ENCODE measurements at places on chromosomes 5 and 9.

- DNase-seq, result peak; percentile 64
Observed at GRCh38 chr5:95862671-95863382, 40.3 kb upstream of the GLRX start.

DNA sequence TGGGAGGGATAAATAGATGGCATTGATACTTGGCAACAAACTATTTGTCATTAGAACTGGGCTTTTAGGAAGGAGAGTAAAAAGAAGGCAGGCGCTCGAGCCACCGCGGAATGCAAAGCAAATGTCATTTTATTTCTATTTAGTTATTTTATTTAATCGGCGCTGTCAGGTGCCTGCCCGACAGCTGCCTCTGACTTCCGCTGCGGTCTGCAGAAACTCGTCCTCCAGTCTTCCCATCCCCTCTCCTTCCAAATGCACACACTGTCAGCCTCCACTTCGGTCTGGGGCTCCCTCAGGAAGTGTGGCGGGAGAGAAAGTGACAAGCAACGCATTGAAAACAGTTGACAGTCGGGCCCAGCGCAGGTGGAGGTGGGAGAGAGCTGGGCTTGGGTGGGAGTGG is 29.3 kb downstream of the ASS1 start:
- no peak for DNase-seq

DNA sequence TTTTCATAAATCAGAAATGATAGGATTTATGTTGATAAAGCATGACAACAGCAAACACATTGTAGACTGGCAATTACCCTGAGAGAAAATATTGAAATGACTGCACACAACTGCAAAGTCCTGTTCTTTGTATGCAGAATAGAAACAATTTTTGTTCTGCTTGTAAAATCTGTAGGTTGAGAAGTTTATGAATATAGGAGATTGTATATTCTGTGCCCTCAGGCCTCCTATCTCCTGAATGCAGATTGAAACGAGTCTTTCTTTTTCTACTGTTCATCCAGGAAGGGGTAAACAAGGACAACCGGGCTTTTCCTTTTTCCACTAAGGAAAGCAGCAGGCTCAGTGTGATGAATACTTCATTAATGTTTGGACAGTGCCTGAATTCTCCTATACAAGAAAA is 95.0 kb upstream of the HAPLN1 start:
- no peak for DNase-seq

DNA sequence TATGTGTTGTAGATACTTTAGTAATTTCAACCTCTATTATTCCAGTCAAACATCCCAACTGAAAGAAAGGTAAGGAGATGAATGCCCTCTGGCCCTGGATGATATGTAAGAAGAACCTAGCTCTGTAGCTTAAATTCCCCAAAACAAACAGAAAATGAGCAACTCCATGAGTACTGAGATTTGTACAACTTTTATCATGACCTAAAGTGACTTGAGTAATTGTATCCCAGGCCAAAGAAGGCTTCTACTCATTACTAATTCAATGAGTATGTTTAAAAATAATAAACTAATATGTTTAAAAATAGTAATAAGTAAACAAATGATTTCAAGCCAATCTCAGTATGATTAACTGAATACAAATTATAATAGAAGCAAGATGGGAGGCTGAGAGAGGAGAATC is 414.0 kb upstream of the ACTBL2 start:
- DNase-seq, result no peak

DNA sequence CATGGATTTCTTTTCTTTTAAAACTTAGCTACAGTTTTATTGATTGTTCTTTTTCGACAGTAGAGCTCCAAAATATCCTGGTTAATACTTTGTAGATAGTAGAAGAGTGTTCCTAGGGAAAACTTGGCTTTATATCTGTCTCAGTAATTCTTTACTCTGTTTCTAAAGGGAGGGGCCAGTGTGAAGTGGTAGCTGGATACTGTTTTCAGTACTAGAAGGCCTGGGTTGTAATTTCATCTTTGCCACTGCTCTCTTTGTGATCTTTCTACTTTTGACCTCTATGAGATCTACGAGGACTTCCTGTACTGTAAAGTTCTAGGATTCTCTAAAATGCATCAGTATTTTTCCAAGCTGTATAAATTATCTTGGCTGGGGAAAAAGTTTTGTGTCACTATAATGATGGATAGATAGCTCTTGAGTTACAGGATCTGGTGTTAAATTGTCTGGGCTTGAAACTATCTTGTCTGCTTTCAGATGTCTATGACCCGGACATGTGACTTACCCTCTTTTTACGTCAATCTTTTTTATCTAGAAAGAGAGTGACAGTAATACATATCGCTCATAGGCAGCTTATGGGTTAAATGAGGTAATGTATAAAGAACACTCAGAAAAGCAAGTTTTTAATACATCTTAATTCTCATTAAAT is 53.6 kb downstream of the PRR16 start:
- DNase-seq, result no peak

GRCh38 chr5:34510002-34510401 is 146.1 kb upstream of the RAI14 start:
- DNase-seq, result no peak

DNA sequence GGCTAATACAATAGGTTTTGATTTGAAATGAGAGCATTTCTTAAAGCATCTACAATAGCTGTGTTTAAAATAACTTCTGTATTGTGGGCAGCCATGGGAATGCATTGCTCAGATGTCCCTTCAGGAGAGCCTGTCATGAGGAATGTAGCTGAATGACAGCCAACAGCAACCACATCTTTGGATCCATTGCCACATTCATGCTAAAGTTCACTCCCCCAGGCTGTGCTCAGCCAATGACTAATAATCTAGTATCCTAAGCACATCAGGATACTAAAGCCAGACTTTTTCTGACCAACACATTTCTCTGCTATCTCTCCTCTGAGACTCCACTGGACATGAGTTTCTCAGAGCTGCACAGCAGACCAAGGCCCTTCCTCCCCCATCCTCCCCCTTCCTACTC is 45.5 kb downstream of the HTR1A start:
- DNase-seq, result peak; percentile 2

DNA sequence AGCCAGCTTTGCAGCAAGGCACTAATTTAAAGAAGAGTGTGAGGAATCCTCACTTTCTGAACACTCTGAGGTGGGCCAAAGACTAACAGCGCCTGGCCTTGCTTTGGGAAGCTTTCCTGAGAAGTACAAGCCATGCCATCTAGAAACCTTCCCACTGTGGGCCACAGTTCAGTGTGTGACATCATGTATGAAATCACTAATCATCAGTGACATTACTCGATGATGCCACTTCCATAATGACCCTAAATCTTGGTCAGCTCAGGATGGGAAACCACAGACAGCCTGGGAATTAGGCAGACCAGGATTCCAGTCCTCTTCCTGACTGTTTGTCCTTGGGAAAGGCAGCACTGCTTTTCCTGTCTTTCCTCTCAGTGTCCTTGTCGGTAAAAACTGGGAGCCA is 54.2 kb upstream of the HSPA9 start:
- DNase-seq, result no peak

GRCh38 chr9:111828193-111828592 is 33.5 kb upstream of the SHOC1 start:
- no peak for DNase-seq

DNA sequence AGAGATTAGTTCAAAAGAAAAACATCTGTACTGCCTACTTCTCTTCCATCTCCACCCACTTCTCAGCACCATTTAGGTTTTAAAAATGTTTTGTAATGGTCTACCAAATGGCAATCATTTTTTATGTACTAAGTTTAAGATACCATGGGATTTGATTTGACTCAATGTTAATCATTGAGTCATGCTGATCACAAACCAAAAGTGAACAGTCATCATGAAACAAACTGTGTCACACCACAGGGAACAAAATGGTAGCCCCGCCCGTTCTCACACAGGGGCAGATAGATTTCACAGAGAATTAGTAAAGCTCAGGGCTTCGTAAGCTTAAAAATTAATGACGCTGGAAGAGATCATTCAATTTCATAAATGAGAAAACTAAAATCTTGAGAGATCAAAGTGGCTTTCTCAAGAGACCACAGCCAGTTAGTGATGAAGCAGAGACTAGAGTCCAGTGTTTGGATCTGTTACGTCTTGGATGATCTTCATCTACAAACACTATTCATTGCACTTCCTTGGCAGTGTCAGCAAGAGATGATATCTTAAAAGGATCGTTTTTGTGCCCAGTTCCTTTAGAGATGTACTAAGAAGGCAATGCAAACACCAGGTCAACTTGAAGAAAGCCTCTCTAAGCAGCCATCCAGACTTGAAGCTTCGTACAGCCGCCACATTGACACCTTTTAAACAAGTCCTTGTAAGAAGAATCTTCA is 33.9 kb upstream of the TRIO start:
- DNase-seq, result peak; percentile 44

DNA sequence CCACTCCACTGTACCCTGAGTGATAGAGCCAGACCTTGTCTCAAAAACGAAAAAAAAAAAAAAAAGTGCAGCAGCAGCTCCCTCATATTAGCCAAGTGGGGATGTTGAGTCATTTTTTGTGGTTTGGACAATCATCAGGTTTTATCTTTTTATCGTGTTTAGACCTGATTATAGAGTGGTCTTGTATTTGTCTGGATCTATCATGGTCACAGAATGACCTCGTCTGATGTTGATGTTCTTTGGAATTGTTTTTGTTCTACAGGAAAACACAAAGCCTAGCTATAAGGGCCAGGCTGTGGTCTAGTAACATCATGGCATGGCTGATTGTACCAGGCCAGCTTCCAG is 1.6 kb upstream of the FBXW11 start:
- no peak for DNase-seq

- no peak for DNase-seq
Observed at GRCh38 chr5:141914199-141914743, 9.4 kb upstream of the DELE1 start.

GRCh38 chr5:137565450-137565849 is 66.3 kb upstream of the SPOCK1 start:
- no peak for DNase-seq

- no peak for DNase-seq
Observed at GRCh38 chr5:89133129-89133528, 250.1 kb upstream of the MEF2C start.

GRCh38 chr5:169695025-169695625 is 58.0 kb downstream of the DOCK2 start:
- no peak for DNase-seq

GRCh38 chr9:74872619-74873233 is 15.0 kb downstream of the TRPM6 start:
- DNase-seq, result no peak

DNA sequence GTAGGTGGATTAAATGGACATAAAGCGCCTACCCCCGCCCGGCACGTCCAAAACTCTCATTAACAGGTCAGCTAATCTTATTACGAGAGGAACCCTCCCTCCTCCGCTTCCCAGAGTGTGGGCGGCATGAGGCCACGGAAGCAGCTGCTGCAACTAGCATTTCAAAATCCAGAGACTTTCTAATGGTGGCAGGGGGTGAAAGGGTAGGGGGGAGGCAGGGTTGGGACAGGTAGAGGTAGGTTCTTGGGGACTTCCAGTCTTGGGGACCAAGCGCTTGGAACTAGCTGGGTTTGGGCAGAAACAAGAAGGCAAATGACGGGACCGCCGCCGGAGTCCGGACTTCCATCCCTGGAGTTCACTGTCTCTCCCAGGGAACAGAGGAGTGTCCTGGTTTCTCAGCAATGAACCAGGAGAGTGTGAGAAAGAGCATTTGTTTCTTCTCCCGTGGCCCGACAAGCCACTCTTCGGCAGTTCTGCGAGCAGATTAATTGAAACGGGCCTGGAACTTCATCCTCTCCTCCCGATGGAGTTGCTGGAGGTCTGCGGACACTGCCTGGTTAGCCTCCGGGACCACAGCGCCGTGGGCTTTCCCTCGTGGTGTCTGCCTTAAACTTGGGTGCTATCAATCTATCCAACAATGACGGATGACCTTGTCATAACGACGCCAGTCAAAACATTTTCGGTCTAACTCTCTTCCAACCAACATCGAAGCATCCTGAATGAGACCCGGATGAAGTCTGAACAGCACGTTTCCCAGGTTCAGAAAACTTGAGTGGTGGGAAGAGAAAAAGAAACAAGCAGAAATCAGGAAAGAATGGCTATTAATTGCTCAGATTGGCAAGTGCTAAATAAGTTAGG is 1.6 kb upstream of the PRDM6 start:
- DNase-seq, result no peak

GRCh38 chr5:26553079-26553478 is 485.3 kb downstream of the CDH9 start:
- peak; percentile 52 for DNase-seq

- DNase-seq, result no peak
Observed at GRCh38 chr9:94083384-94083783, 880 bp upstream of the PTPDC1 start.
